Right cardiac atrium (tissue), 5 donors: ENCODE measurements at places on chromosomes 3 and 15. TPM values are rescaled to one million over a fixed set of nuclear protein-coding genes. Genes with fewer than 3 reads are reported as not detected.

DNA sequence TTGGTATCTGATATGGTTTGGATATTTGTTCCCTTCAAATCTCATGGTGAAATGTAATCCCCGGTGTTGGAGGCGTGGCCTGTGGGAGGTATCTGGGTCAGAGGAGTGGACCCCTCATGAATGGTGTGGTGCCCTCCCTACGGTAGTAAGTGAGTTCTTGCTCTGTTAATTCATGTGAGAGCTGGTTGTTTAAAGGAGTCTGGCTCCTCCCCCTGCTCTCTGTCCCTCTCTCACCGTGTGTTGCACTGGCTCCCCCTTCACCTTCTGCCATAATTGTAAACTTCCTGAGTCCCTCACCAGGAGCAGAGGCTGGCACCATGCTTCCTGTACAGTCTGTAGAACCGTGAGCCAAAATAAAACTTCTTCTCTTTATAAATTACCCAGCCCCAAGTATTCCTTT is 246.9 kb upstream of the AGTR1 start:
- DNase-seq, result peak; percentile 35

DNA sequence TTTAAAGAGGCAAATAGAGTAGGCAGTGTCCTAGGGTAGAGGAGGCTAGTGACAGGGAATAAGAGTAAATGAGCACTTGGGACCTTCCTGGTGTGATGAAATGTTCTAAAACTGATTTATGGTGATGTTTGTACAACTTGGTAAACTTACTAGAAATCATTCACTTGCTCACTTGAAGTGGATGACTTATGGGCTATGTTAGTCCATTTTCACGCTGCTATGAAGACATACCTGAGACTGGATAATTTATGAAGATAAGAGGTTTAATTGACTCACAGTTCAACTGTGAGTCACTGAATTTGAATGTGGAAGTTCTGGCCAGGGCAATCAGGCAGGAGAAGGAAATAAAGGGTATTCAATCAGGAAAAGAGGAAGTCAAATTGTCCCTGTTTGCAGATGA is 31.7 kb upstream of the DHX36 start:
- DNase-seq, result no peak

- no peak for DNase-seq
These were observed 60.5 kb downstream of the ITGB5 start for GRCh38 chr3:124826703-124827102.

GRCh38 chr15:72178976-72179585 is 18.5 kb downstream of the GRAMD2A start:
- no peak for DNase-seq

- DNase-seq, result peak; percentile 25
These were observed 31.7 kb downstream of the SPINK8 start for GRCh38 chr3:48301800-48302166.

- no peak for DNase-seq
These were observed 6.0 kb downstream of the CCR2 start for GRCh38 chr3:46359733-46360493.

- no peak for DNase-seq
These were observed 693.0 kb upstream of the CADM2 start for GRCh38 chr3:84265768-84266167.

DNA sequence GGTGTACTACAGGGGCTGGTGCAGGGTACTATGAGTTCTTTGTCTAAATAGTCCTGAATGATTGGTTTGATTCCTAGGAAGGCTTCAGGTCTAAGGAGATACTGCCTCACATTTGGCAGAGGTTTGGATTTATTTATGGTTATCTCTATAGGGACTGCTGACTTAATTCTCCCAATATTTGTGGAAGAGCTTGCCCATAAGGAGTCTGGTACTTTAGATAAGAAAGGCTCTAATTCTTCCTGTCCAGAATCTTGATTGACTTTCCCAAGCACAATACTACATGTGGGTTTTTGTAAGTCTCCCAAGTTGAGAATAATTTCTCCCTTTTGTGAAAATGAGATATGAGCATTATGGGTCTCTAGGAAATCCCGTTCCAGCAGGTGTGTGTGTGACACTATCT is 36.7 kb upstream of the AP4E1 start:
- no peak for DNase-seq

- DNase-seq, result no peak
These were observed 3.5 kb upstream of the MNS1 start for GRCh38 chr15:56468401-56468800.

GRCh38 chr3:197496746-197497125 is 59.0 kb downstream of the BDH1 start:
- no peak for DNase-seq

DNA sequence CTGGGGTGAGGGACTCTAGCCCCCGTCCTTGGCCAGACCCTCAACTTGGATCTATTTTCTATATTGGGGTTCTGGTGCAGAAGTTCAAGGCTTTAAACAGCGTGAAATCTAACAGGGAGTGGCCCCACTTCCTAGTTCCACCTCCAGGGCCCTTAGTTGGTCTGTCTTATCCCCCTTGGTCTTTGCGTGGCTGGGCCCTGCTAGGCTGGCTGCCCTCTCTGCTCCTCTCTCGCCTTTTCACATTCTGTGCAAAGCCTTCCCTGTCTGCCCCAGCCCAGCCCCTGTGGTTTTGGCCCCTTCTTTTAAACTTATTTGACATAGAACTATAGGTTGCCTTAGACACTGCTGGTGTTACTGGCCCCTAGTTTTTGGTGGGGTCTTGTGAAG is 5.6 kb downstream of the PPCDC start:
- no peak for DNase-seq

GRCh38 chr3:44050867-44051266 is 190.8 kb upstream of the TOPAZ1 start:
- no peak for DNase-seq

DNA sequence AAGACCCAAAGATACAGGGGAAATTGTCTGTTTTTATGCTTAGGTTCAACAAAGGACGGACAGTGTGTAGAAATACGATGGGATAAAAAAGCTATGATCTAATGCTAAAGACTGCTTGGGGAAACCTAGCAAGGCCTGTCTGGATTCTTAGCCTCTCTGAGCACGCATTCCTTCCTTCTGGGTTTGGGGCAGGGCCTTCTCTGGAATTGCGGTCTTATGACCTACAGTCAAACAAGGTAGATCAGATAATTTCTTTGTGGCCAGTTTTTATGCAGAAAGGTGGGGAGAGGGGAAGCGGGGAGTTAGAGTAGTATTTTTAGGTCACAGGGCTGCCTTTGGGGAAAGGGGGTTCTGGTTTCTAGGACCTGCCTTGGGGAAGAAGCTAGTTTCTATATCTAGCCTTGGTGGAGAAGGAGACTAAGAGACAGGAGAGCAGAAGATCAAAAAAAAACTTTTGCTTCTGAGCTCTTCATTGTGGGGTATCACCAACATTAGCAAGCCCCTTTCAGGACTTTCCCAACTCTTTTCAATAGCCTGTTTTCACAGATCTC is 39.1 kb upstream of the LIPC start:
- no peak for DNase-seq

- no peak for DNase-seq
These were observed 37.6 kb downstream of the ERICH6 start for GRCh38 chr3:150666167-150666566.

DNA sequence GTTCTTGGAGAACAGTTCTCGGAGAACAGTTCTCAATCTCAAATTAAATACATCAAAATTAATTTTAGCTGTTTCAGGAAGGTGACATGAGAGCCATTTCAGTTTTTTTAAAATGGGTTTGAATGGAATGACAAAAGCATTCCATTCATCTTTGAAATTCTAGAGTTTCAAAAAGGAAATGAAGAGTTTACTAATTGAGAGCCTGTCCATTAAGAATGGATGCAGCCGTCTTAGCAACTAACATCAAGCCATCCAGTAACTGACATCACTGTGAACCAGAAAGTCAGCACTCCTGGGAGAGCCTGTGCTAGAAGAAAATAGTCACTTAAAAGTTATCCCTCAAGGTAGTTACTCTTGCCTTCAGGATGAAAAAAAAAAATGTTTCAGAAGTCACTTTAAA is 47.0 kb upstream of the FSTL1 start:
- DNase-seq, result no peak

GRCh38 chr3:185733980-185734724 is 90.7 kb downstream of the IGF2BP2 start:
- DNase-seq, result no peak

GRCh38 chr3:134333522-134334181 is 40.6 kb downstream of the AMOTL2 start:
- DNase-seq, result peak; percentile 67

GRCh38 chr3:72238801-72239200 is 453.9 kb upstream of the PROK2 start:
- no peak for DNase-seq

DNA sequence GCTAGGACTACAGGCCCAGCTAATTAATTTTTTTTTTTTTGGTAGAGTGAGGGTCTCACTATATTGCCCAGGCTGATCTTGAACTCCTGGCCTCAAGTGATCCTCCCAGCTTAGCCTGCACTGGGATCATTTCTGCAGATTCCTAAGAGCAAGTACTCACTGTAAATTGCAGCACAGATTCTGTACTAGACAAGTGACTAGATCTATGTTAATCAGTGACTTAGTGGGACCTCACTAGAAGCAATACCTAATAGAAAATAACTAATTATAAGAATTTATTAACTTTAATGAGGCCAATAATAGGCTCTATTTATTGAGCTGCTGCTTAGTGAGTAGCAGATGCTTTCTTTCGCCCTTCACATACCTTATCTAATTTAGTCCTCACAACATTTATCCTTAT is 10.6 kb upstream of the UTS2B start:
- DNase-seq, result no peak

- no peak for DNase-seq
These were observed 23.9 kb upstream of the CDCP1 start for GRCh38 chr3:45170096-45170495.

GRCh38 chr15:75452364-75452864 is 924 bp upstream of the SIN3A start:
- DNase-seq, result peak; percentile 93

GRCh38 chr15:45855210-45855906 is 220.5 kb downstream of the SQOR start:
- no peak for DNase-seq

DNA sequence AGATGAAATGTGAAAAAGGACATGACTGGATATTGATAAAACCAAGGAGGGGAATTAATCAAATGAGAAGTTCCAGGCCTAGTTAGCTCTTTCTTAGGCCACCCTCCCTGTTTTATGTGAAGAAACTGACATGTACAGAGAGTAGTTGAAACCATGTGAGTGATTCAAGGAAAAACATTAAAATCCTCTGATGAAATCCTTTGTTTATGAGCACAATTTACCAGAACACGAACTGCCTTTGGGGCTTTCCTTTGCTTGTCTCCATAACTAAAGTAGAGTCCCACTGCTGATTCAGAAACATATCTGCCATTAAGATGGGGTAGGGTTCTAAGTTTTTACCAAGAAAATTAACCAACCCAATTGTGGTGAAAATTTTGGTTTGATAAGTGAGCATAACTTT is 558.3 kb downstream of the NR2F2 start:
- DNase-seq, result no peak

GRCh38 chr15:75029378-75030022 is 6.1 kb downstream of the PPCDC start:
- peak; percentile 94 for DNase-seq

GRCh38 chr3:139588450-139588849 is 48.9 kb upstream of the RBP1 start:
- no peak for DNase-seq

DNA sequence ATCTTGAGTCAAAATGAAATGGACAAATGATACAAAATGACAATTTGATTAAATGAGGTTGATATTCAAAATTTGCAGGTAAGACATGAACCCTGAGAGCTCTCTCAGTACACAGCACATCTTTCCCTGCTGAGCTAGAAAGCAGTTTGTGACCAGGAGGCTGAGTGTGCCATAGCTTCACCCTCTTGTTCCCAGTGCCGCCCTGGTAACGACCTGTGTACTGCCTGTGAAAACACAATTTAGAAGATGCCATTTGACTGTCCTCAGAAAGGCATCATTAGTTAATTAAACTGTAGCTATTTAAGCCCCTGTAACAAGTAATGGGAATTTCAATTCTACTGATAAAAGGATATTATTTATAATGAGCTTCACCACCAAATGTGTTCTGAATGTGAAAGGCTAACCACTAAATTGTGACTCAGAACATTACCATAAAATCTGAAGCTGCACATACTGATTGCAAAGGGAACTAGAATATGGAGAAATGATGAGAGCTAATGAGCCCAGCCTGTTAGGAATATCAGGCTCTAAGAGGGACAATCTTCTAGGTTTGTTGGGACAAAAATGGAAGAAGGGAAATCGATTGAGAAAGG is 212.9 kb upstream of the ARPP21 start:
- no peak for DNase-seq

- no peak for DNase-seq
These were observed 87.4 kb downstream of the TRIM42 start for GRCh38 chr3:140765246-140765645.

GRCh38 chr3:47266709-47267489 is 15.7 kb downstream of the KIF9 start:
- DNase-seq, result peak; percentile 82

The SPATA12 gene
- 0.02 TPM for polyA plus RNA-seq

The DLL4 gene
- 7.2 TPM for polyA plus RNA-seq

The MKRN2OS gene
- 0.23 TPM for polyA plus RNA-seq

The PPM1L gene
- 6.1 TPM for polyA plus RNA-seq

The EIF4E3 gene
- polyA plus RNA-seq, result 25.0 TPM

The C3orf49 gene
- polyA plus RNA-seq, result not detected

The GCSAM gene
- polyA plus RNA-seq, result not detected

The ERICH6 gene
- polyA plus RNA-seq, result not detected

The TMCO5A gene
- not detected for polyA plus RNA-seq

The TAGLN3 gene
- 0.52 TPM for polyA plus RNA-seq

The USP19 gene
- 25.5 TPM for polyA plus RNA-seq

The ASB14 gene
- polyA plus RNA-seq, result 0.57 TPM
